HS-27A (cell line): ENCODE measurements at places on chromosomes 13 and 19.

DNA sequence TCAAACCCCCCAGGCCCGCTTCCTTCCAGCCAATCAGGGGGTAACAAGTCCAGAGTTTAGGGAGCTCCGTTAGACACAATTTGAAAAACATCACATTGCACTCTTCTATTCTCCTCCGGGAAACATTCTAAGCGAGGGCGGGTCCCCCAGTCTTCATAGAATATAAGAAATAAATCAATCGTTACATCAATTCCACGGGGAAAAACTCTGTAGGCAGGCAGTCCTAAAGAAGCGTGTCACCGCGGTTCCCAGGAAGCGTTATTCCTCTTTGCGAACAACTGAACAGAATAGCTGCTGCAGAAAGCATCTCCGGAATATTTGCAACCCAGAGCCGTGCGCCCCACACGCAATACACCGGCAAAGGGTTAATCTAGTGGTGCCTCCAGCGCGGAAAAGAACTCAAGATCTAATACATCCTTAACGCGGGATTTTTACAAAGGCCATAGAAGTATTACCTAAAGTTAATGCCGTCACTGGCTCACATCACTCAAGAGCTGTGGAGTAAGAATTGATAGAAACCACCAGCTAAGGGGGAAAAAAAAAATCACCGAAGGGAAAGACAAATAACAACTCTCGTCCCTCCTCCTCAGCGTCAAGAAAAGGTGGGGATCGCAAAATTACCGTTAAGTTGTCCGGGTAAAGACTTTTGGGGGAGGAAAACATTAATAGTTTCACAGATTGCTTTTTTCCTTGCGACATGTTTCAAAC is 65.1 kb downstream of the KCNRG start:
- DNase-seq, result peak; percentile 22

- no peak for DNase-seq
Measured at GRCh38 chr19:18629166-18630088, 7.4 kb upstream of the KLHL26 start.

DNA sequence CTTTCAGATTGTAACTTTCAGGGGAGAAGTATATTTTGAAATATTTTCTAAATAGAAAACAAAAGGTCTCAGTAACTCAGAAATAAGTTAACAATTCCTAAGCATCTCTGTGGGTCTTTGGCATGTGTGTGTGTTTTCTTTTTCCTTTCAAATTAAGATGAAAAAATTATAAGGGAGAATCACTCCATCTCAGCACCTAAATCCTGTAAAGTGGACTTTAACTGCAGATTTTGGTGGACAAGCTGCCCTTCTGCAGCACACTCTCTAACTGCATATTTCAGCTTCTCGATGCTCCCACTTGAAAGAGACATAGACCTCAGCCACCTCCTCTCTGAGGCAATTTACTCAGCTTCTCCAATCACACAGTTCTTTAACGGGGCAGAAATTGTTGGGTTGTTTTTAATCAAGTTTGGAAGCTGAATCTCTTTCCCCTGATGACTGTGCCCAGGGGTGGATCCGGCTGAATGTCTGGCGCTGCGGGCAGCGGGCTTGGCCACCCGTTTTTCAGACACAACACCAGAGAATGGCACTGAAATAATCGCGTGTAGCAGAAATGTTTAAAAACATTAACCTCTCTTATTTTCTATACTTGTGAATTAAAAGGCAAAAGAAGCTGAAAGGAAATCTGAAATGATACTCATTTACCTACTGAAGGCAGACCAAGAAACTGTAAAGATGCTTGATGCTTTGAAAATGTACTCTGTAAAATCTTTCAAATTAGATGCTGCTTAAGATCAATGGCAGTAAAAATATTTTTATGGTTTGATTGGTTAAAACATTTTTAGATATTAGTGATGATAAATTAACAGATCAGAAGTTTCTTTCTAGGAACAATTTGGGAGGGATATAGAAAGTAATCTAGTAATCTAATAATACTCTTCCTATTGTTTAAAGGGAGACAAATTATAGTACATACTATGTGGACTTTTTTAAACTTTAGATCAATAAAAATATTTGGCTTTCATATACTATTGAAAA is 12.4 kb downstream of the ZIC2 start:
- DNase-seq, result no peak

DNA sequence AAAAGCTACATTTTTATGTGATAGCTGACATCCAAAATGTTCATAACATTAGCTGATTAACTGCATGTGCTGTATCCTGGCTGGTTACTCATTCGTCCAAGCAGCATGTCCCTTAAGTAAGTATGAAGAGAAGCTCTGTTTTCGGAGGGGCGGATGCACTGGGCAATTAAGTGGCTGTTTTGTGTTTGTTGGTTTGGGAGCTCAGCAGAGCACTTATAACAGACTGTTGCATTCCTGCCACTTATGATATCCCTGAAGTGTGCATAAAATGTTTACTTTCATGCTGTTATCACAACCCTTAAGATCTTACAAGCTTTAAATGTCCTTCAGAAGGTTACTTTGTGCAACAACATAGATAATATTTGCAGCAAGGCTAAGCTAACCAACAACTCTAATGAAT is 264.1 kb downstream of the NALCN start:
- no peak for DNase-seq

GRCh38 chr13:47168066-47168465 is 271.2 kb upstream of the HTR2A start:
- no peak for DNase-seq

GRCh38 chr13:91319996-91320395 is 27.5 kb upstream of the MIR17HG start:
- no peak for DNase-seq

- DNase-seq, result no peak
Measured at GRCh38 chr13:113857531-113858195, 6.2 kb downstream of the GAS6 start.

DNA sequence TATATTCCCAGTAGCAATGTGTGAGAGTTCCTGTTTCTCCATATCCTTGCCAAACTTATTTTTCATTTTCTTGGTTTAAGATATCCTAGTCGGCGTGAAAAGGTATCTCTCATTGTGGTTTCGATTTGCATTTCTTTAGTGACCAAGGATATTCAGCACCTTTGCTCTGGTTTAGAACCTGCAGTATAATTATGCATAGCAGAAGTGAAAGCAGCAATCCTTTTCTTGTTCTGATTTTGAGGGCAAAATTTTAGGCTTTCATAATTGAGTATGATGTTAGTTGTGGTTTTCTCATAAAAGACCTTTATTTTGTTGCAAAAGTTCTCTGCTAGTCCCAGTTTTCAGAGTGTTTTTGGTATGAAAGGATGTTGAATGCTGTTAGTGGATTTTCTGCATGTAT is 491.0 kb downstream of the FGF9 start:
- DNase-seq, result no peak

DNA sequence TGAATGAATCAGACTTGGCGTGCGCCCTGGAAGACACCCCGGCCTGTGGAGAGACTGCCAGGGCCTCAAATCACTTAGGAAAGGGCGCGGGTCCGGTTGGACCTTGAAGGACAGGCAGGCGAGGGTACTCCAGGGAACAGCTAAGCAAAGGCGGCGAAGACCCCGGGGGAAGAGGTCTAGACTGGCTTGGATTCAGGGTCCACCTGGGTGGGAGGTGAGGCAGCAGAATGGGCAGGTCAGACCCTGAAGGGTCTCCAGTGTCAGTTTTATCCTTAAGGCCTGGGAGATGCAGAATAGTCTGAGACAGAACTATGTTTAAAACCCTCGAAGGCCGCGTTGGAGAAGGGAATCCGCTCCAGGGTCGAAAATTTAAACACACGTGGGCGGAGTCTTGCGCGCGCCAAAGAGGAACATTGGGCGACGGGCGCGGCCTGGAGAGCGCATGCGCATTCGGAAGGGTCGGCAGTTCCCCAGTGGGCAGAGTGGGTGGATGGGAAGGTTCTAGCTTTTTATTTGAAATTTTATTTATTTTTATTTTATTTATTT is 567 bp upstream of the SMG9 start:
- no peak for DNase-seq

GRCh38 chr13:42068886-42069285 is 20.4 kb downstream of the DGKH start:
- no peak for DNase-seq

GRCh38 chr19:17456127-17456526 is 4.6 kb downstream of the NXNL1 start:
- DNase-seq, result no peak

DNA sequence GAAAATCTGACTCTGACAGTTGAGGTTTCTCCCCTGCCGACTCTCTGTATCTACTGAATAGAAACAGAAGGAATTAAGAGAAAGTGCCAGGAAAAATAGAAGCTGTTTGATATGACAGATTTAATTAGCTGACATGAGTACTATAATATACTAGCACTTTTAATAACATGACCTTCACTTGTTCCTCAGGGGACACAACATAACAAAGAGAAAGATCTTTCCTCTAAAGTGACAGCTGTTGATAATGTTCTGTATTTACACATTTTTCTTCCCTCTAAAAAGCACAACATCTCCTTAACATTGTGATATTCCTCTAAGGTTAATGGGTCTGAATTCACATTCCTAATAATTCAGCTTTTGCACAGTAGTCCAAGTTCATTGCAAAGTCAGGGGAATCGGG is 1136.0 kb downstream of the PCDH17 start:
- DNase-seq, result no peak

DNA sequence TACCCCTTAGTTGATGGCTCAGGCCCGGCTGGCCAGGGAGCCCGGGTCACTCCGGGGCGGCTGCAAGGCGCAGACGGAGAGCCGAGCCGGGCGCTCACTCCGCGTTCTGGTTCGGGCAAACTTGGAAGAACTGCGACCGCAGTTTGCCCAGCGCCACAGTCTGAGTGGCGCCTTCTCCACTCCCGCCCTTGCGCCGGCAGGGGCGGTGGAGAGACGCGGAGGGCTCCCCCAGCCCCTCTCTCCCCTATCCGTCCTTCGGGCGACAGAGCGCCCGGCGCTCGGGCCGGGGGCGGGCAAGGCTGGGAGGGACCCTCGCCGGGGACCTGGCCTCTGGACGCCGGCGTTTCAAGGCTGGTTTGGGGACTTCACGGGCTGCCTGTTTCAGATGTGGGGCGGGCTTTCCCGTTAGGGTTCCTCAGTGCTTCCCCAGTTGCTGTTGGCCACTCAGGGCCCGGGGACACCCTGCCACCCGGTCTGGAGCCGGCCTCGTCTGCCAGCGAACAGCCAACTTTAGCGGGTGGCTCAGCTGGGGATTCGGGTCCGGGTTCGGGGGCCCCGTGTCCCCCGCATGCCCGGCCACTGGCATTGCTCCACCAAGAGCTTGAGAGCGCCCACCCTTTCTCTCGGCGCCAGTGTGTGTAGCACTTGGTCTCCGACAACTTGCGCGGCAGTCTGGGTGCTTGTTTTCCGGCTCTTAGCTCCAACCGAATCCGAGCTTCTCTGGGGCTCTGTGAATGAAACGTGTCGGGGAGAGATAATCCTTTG is 1.5 kb downstream of the GPC6 start:
- DNase-seq, result peak; percentile 36

- DNase-seq, result no peak
Measured at GRCh38 chr19:35117116-35117515, 1.5 kb downstream of the FXYD3 start.

DNA sequence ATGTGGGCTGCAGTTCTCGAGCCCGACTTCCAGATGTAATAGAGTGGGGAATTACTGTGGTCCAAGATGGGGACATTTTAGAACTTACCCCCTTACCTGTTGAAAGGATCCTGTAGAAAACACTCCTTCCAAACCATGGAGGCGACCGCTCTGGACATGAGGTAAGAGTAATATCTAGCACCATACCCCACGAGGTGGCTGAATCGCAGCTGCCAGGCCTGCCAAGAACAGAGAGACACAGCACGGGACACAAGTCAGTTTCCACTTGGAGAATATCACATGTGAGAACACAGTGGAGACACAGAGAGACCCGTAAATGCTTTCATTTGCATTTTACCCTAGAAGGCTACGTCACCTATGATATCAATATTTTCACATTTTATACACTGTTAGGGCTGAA is 129.2 kb downstream of the MIPEP start:
- DNase-seq, result no peak

GRCh38 chr19:17719730-17720400 is 585 bp downstream of the MAP1S start:
- no peak for DNase-seq

- peak; percentile 17 for DNase-seq
Measured at GRCh38 chr19:13430790-13431582, 75.3 kb downstream of the CACNA1A start.

- no peak for DNase-seq
Measured at GRCh38 chr19:14081797-14082674, 3.5 kb downstream of the C19orf67 start.

GRCh38 chr13:113446488-113446854 is 6.8 kb downstream of the ADPRHL1 start:
- DNase-seq, result no peak

GRCh38 chr19:40412866-40413265 is 312 bp downstream of the PRX start:
- no peak for DNase-seq

DNA sequence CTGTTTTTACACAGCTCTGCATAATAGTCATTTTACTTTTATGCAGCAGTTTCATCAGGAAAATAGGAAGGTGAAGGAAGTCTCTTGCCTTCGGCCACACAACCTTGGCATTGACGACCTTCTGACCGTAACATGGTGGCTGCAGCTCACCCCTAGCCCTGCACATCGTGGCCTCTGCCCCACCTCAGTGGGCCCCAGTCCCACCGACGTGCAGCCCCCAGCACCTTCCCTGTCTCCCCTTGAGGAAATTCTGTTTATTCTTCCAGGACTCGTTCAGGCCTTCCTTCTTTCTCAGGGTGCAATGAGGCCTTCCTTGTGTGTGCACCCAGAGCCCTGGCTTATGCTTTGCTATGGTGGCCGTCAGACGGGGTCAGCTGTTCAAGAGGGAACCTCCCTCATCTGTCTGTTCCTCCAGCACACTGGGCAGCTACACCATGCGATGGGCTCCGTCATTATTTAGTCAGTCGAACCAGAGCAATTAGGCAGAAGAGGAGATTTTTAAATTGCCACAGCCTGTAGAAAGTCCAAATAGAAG is 33.3 kb downstream of the TMEM255B start:
- DNase-seq, result no peak

- peak; percentile 20 for DNase-seq
Measured at GRCh38 chr13:52414963-52415362, 9.0 kb upstream of the THSD1 start.

- no peak for DNase-seq
Measured at GRCh38 chr19:13102666-13103580, at the start of gene LYL1. Gene LYL1, minus strand, starts transcription at chr19:13102858. Its CDS starts 1,687 bp downstream, at chr19:13101171.

- no peak for DNase-seq
Measured at GRCh38 chr19:23098286-23098685, 18.5 kb upstream of the ZNF730 start.

DNA sequence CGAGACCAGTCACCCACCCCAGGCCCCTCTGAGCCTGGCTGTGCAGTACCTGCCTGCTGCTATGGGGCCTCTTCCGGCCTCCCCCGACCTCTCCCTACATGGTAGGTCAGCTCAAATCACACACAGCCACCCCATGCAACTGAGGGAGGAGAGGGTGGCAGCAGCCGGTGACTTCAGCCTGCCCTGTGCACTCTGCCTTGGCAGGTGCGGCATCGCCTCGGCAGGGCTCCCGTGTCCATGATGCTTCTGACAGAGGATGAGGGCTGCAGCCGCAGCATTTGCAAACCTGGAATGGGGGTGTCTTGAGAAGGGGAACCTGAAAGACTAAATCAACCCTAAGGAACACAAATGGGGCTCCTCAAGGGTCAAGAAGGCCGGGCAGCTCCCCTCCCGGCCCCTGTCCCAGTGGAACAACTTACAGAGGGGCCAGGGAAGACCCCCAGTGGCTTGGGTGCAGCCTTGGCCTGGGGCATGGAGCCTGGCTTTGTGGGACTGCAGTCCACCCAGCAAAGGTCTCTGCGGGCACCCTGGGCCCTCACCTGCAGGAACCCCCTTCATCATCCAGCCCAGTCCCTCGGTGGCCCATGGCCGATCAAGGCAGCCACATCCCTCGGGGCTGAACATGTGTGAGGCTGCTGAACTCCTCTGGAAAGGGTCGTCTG is 6.7 kb downstream of the TEX29 start:
- no peak for DNase-seq

- no peak for DNase-seq
Measured at GRCh38 chr13:51325837-51326236, 13.7 kb upstream of the SERPINE3 start.
